Activated T-cell treated with anti-CD3 and anti-CD28 coated beads, Interleukin-2, amount 50 U/mL, for 48 hours (primary cell): ENCODE measurements at places on chromosomes 2 and 18.

DNA sequence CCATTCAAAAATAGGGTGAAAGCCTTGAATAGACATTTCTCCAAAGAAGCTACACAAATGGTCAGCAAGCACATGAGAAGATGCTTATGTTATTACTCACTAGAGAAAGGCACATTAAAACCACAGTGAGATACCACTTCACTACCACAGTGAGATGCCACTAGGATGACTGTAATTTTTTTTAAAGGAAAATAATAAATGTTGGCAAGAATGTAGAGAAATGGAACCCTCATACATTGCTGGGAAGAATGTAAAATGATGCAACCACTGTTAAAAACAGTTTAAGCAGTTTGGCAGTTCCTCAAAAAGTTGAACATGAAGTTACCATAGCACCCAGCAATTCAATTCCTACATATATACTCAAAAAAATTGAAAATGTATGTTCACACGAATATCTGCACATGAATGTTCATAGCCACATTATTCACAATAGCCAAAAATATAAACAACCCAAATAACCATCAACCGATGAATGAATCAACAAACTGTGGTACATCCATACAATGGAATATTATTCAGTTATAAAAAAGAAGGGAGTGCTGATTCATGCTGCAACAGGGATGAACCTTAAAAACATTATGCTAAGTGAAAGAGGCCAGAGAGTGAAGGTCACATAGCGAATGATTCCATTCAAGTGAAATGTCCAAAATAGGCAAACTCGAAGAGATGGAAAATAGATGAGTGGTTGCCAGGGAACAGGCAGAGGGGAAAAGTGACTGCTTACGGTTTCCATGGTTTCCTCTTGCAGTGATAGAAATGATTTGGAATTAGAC, 156.2 kb upstream of the NDUFV2 start:
- no peak for DNase-seq

DNA sequence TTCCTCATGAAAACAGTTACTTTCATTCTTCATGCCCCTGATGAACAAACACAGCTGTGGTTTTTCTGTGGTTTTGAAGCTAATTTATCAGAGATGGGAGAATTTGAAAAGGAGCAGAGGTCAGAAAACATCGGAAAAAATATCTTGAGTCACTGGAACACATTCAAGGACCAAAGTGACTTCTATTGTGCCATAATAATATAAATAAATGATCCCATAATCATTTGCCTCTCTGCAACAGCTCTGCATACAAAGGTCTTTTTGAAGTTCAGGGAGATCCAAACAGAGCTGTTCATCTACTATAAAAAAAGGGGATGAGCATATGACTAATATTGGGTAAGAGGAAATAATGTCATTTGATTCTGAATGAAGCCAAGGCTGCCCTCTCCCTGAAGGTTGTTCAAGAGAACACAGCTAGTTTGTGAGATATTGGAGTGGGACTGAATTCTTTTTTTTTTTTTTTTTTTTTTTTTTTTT, 201.3 kb upstream of the GALNT5 start:
- no peak for DNase-seq

DNA sequence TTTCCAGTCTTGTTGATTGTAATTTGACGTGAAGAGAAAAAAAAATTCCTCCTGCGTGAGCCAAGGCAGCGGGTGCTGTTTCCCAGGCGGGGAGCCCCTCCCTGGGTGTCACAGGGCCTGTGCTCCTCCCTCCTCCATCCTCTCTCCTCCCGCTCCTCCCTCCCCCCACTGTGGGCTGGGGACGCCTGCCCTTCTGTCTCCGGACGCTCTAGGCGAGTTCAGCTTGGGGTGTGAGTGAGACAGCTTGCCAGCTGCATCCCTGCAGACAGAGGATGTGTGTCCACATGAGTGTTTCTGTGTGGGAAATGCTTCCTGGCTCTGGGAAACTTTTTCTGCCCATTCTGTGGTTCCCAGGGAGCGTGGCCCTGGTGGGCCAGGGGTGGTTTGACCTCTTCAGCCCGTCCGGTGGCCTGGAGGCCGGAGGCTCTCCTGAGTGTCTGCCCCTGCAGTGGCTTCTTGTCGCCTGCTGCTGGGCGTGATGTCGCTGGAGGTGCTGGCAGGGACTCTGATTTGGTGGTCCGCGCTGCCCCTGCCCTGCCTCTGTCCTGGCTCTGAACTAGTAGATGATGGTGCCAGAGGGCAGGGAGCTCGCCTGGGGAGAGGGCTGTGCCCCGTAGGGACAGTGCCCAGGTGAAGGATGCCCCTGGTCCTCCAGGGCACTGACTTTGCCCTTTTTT, 96.4 kb downstream of the USP40 start:
- DNase-seq, result no peak

- no peak for DNase-seq
Measured at GRCh38 chr2:207616185-207616584, 9.0 kb downstream of the METTL21A start.

DNA sequence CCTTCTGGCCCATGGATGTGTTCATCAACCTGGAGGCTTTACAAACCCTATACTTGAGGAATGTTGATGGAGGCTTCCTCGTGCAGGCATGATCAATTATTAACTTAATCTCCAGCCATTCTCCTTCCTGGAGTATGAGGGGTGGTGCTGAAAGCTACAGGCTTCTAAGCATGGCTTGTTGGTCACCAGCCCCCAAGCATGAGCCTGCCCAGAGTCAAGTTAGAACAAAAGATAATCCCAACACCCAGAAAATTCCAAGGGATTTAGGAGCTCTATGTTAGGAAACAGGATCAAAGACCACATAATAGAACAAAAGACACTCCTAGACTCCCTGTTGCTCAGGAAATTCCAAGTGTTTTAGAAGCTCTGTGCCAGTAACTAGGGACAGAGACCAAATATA, 63.1 kb downstream of the FAM171B start:
- no peak for DNase-seq

- DNase-seq, result no peak
Measured at GRCh38 chr18:24734058-24734457, 273.6 kb downstream of the HRH4 start.

GRCh38 chr2:195532255-195532627, 124.8 kb upstream of the SLC39A10 start:
- no peak for DNase-seq

- no peak for DNase-seq
Measured at GRCh38 chr2:177322801-177323261, 58.3 kb upstream of the NFE2L2 start.

DNA sequence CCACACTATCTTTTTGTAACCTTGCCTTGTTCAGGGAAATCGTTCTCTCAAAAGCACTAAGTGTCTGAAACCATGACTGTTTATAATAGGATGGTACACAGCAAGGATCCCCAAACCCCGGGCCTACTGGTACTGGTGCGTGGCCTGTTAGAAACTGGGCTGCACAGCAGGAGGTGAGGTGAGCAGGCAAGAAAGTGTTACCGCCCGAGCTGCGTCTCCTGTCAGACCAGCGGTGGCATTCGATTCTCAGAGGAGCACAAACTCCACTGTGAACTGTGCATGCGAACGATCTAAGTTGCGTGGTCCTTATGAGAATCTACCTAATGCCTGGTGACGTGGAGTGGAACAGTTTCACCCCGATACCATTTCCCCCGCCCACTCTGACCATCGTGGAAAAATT, 81.8 kb upstream of the KCNJ3 start:
- no peak for DNase-seq

GRCh38 chr2:77977471-77978063, 455.4 kb upstream of the LRRTM4 start:
- DNase-seq, result no peak

GRCh38 chr2:47193607-47194006, 38.5 kb upstream of the STPG4 start:
- no peak for DNase-seq

DNA sequence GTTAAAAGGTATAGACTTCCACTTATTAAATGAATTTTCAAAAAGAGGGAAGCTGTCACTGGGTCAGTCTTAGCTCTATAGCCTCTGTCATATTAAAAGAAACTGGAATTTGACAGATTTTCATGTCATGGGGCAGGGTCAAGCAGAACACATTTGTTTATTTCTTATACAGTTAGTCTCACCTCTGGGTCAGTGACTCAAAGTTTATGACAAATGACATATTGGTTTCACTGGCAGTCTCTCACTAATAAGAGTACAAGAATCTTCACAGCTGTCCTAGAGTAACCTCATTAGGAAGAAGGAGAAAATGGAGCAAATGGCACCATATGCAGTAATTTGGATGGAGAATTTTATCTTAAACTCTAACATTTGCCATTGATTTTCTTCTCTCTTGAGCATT, 63.2 kb downstream of the MBD2 start:
- DNase-seq, result no peak

DNA sequence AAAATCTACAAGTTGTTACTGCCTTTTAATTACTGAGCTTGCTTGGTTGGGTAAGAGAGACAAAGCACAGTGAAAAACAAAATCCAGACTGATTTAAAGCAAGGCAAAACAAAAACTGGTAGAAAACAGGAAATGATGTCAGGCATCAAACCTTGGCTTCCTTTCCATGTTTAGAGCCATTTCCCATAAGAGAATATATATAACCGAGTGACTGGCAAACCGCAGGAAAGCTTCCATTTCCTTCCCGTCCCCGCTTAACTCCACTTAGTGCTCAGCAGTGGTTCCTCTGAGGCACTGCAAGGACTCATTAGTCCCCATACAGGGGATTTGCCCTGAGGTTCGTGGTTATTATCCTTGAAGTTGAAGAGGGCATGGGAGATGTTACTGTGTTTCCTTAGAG, 446.3 kb downstream of the LPIN1 start:
- DNase-seq, result no peak

- no peak for DNase-seq
Measured at GRCh38 chr2:171345971-171346722, 87.6 kb downstream of the METTL8 start.

DNA sequence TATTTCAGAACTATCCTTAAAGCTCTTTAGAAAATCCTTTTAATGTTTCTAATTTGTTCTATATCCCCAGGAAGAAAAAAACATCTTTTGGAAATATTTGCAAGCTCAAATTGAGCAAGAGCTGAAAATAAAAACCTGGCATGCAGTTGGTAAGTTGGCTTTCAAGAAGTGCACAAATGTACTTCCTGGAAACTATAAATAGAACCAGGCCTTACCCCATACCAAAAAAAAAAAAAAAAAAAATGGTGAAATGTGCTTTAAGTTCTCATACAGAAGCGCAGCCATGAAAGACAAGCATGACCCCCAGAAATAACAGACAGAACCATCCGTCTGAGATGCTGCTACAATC, 178.5 kb downstream of the HDAC4 start:
- DNase-seq, result no peak

DNA sequence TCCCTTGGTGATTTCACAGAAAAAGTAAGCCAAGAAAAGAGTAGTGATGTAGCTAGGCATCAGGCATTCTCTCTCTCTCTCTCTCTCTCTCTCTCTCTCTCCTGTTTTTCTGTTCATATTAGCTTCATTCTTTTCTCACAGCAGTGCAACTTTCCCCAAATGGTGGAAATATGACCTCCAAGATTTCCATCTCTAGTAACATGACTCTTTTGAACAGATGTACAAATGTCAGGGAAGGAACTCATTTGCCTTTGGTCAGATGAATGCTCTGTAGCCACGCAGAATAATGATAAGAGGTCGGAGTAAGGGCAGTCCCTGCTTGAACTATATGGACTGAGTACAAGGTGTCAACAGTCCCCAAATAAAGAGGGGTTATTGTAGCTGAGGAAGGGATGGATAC, 316.2 kb downstream of the GALNT13 start:
- no peak for DNase-seq

- DNase-seq, result no peak
Measured at GRCh38 chr2:239548965-239549595, 148.3 kb upstream of the HDAC4 start.

DNA sequence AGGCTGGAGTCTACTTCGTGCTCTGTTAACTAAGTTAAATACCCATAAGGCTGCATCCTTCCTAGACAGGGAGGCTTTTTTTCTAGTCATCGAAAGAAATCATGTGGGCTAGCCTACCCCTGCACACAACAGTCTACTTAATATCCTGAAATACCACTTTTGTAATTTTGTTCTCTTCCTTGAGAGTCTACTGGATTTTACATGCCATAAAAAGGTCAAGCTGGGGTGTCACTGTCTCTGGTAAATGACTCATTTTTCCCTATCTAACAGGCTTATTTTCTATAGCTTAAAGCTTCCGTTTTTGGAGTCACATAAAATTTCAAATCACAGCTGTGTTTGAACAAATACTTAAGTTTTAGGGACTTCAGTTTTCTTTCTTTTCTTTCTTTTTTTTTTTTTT, 10.7 kb upstream of the STAM2 start:
- DNase-seq, result no peak

DNA sequence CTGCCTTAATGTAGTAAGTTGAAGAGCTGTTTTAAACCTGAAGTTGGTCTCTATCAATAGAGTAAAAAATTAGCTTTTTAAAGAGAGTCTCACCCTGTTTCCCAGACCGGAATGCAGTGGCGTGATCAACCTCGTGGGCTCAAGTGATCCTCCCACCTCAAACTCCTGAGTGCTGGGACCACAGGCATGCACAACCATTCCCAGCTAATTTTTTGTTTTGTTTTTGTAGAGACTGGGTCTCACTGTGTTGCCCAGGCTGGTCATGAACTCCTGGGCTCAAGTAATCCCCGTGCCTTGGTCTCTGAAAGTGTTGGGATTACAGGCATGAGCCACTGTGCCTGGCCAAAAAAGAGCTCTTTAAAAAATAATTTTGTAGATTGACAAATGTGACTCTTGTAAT, 40.3 kb downstream of the CRIM1 start:
- no peak for DNase-seq

DNA sequence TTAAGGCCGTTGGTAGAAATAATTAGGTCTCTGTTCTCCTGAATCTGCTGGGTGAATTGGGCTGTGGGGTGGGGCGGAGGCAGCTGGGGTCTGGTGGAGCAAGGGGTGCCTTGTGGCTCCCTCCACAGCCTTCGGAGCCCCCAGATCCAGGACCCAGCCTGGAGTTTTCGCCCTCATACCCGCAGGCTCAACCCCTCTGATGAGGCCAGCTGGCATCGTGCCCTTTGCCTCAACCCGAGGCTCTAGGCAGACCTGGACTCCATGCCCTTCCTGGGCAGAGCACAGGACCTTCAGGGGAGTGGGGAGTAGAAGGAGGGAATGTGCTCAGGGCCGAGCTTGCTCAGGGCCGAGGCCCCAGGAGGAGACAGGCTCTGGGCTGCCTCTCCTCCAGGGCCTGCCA, 50.3 kb upstream of the SMAD7 start:
- DNase-seq, result no peak

DNA sequence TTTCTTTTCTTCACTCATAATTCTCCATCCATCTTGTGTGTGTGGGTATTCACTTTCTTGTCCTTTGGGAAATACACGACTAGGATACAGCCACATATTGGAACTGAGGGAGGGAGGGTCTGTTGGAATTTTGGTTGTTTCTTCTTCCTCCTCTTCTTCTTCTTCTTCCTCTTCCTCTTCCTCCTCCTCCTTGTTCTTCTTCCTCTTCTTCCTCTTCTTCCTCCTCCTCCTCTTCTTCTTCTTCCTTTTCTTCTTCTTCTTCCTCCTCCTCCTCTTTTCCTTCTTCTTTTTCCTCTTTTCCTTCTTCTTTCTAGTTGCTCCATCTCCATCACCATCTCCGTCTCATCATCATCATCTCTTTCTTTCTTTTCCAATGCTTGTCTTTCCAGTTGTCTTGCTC, 1307.3 kb upstream of the ZEB2 start:
- DNase-seq, result no peak
